ENCODE measurements at places on chromosomes 2 and 18.

- no peak for DNase-seq
These were observed 27.9 kb downstream of the FABP1 start for GRCh38 chr2:88099798-88100488.

- no peak for DNase-seq
These were observed 396.3 kb downstream of the TRIB2 start for GRCh38 chr2:13113002-13113401.

DNA sequence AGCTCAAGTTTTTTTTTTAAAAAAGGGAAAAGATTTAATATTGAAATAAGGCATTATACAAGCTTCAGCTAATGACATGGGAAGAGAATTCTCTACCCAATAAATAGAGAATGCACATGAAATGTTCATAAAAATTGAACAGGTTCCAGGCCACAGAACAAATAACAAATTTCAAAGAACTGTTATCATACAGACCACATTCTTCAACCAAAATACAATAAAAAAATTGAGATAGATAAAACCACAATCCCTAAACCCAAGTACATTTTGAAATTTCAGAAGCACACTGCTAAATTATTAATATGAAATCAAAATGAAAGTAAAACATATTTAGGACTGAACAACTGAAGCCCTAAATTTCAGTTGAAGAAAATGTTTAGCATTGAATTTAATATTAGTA lies 89.6 kb downstream of the BCL2 start:
- DNase-seq, result no peak

DNA sequence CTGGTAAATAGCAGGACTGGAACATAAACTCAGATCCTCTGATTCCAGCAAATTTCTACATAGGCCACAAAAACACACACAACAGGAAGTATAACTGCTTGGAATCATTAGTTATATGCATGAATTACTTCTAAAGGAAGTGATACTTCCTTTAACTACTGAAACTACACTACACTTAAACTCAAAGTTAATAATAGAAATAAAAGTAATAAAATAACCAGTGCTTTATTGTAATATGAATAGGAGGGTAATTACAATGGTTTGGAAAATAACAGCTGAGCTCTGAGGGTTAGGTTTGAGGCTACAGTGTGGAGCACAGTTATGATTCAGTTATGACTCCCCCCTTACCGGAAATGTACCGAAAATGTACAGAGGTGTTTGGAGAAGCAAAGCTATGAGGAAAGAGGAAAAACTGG lies 18.5 kb upstream of the POLI start:
- DNase-seq, result no peak

- peak; percentile 75 for DNase-seq
These were observed 419.9 kb downstream of the TGIF1 start for GRCh38 chr18:3869848-3870247.

GRCh38 chr18:11073971-11074370 lies 75.4 kb downstream of the PIEZO2 start:
- no peak for DNase-seq

GRCh38 chr18:21359746-21360145 lies 117.7 kb downstream of the GREB1L start:
- DNase-seq, result no peak

DNA sequence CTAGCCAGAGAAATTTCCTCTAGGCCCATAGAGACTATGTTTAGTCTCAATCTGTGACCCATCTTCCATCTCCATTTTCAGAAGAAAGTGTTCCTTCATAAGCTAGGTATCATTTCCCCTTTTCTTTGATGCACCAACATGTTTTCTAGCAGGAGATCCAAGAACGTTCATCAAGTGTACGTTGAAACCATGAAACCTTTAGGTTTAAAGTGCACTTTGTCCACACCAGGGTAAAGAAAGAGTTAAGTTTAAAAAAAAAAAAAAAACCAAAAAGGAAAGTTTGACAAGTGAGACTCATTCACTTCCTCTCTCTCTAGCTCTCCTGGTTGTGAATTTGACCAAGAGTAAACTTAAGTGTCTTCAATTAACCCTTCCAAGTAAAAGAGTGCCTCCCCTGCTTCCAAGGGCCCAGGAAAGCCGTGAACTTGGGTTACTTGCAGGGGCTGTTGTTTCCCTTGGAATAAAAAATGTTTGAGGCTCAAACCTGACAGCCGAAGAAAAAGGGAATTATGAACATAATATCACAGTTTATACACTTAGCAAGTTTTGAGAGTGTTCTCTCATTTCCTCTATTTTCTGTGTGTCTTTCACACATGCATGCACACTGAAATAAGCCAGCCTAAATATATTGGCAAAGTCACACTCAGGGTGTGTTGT lies 56.7 kb downstream of the LBH start:
- DNase-seq, result no peak

DNA sequence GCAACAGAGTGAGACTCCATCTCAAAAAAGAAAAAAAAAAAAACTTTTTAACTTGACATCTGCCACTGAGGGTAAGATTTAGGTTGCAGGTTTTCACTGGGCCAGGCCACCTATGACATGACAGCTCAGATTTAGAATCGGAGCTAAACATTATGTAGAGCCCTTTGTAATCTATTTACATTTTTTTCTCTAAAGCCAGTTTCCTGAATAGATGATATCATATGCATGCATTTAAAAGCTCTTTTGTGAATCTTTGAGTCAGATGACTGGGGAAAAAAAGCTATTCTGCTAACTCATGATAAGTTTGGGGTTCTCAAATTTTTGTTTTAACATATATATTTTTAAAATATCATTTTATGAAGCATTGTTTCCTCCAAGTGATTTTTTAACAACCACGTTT lies 21.3 kb downstream of the PRKAG3 start:
- no peak for DNase-seq

- DNase-seq, result no peak
These were observed 5.7 kb downstream of the TCF23 start for GRCh38 chr2:27154488-27154887.

GRCh38 chr2:236548179-236548921 lies 21.3 kb upstream of the ACKR3 start:
- no peak for DNase-seq

- peak; percentile 43 for DNase-seq
These were observed 16.1 kb downstream of the PRELID3A start for GRCh38 chr18:12423820-12424219.

DNA sequence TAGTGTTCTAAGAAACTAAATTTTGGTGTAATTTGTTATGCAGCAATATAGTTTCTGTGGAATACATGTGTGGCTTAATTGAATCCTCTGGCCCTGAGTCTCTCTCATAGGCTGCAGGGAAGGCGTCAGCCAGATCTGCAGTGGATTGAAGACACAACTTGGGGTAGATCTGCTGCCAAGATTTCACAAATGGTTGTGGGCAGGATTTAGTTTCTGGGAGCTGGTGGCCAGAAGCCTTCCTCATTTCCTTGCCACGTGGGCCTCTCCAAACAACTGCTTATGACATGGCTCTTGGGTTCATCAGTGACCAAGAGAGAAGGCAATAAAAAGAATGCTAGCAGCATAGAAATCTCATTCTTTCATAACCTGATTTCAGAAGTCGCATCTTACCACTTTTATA lies 28.2 kb downstream of the CCDC102B start:
- DNase-seq, result no peak

DNA sequence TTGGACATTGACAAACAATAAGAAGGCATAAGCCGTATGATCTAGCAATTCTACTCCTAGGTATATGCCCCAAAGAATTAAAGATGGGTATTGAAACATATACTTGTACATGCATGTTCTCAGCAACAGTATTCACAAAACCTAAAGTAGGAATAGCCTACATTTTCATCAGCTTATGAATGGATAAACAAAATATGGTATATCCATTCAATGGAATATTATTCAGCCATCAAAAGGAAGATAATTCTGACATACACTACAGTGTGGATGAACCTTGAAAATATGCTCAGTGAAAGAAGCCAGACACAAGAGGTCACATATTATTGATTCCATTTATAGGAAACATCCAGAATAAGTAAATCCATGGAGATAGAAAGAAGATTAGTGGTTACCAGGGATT lies 56.0 kb downstream of the CELF4 start:
- DNase-seq, result no peak

GRCh38 chr2:219997341-219997851 lies 370.0 kb downstream of the SLC4A3 start:
- peak; percentile 11 for DNase-seq

GRCh38 chr18:65439188-65439587 lies 311.6 kb upstream of the CDH7 start:
- no peak for DNase-seq

DNA sequence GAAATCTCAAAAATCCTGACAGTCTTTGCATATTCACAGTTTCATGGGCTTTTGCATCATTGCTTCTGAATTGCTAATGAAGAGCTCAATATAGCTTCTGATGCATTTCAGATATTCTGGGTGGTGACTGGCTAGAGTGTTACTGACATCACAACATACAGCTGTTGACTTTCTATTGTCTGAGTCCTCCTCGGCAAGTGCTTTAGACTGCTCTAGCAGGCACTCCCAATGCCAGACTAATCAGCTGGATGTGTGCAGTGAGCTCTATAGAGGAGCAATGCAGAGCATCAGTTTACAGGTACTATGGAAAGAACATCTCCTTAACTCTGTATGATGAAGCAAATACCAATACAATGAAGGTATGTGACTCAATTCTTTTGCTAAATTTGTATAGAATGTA lies 54.9 kb downstream of the R3HDM1 start:
- DNase-seq, result no peak

- DNase-seq, result no peak
These were observed 595.9 kb upstream of the LRRTM4 start for GRCh38 chr2:78118037-78118436.

DNA sequence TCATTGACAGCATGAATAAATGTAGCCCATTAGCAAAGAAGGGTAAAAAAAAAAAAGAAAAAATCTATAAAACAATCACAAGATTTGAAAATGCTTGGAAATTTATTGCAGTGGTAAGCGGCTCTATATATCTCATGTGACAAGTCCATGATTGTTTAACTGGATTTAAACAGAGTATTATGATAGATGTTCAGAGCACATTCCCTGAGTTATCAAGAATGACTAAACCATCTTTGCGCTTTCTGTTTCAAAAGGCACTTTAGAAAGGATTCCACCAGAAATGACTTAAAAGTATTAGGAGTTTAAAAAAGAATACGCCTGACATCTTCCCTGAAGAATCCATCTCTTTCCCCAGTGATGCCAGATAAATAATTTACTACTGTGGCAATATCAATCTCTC lies 409.5 kb upstream of the UBE2E3 start:
- DNase-seq, result no peak

- no peak for DNase-seq
These were observed 156.9 kb upstream of the BARD1 start for GRCh38 chr2:214966420-214966819.

DNA sequence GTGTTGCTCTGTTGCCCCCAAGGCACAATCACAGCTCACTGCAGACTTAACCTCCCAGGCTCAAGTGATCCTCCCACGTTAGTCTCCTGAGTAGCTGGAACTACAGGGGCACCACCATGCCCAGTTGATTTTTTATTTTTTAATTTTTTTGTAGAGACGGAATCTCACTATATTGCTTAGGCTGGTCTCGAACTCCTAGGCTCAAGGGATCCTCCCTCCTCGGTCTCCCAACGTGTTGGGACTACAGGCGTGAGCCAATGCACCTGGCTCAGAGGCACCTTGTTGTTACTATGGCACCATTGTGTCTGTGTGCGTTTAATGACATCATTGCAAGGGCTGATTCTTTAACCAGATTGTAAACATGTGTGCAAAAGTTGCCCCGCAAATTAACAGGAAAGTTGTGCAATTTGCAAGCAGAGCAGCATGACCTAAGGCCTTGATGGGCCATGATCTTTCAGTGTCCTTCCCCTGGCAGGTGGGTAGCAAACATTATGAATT lies 22.6 kb downstream of the TCF23 start:
- DNase-seq, result no peak

GRCh38 chr2:74105413-74105812 lies 42.3 kb downstream of the BOLA3 start:
- DNase-seq, result no peak

DNA sequence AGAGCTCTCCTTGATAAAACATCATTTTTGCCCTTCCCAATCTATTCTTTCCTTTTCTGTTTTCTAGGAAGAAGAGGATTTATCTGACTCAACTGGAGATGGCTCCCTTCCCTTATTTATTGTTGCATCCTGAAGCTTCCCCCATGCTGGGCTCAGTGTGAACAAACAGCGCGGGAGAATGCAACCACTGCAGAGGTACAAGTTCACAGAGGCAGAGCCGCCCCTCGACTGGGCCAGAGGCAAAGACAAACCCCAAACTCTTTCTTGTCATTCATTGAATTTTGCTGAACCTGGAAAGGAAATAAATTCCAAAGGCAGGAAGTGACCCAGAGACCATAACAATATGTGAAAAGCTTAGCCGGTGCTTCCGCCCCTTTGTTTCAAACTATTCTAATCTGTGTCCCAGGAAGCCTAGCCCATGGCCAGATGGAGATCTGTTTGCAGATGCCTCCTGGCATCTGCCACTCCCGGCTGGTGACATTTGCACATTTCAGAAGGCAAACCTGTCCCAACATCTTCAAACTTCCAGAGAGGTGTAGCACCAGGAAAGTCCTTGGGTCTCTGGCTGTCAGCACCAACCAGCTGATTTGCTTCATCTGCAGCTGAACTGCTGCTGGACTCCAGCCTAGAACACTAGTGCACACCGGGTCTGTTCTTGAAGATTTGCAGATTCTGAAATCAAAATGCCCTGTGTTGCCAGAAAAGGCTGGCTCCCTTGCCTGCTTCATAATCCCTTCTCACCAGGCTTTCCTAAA lies 79.4 kb upstream of the MAP4K3 start:
- DNase-seq, result no peak

GRCh38 chr2:42360493-42360889 lies 526 bp downstream of the COX7A2L start:
- DNase-seq, result no peak
